Activated CD4-positive, alpha-beta T cell treated with anti-CD3 and anti-CD28 coated beads, Interleukin-2, amount 50 U/mL, for 48 hours (primary cell): ENCODE measurements at places on chromosomes 4 and X.

GRCh38 chr4:129823105-129823504, 727.2 kb downstream of the C4orf33 start:
- no peak for DNase-seq

GRCh38 chr4:16437836-16438235, 211.6 kb upstream of the TAPT1 start:
- DNase-seq, result no peak

DNA sequence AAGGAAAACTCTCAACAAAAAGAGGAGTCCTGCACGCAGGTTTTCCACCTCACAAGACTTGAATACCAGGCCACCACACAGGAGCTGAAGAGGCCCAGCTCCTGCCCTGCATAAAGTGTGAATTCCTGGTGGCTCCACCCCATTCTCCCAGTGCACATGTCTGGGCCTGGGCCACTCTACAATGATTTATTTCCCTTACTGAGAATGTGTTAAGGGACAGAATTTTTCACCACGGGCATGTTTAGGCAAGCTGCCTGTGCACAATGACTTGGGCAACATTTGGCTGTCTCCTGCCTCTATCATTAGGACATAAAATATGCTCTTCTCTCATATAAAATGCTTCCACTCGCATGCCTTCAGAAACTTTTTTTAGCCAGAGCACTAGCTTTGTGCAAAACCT, 197.1 kb downstream of the SLC7A11 start:
- no peak for DNase-seq

DNA sequence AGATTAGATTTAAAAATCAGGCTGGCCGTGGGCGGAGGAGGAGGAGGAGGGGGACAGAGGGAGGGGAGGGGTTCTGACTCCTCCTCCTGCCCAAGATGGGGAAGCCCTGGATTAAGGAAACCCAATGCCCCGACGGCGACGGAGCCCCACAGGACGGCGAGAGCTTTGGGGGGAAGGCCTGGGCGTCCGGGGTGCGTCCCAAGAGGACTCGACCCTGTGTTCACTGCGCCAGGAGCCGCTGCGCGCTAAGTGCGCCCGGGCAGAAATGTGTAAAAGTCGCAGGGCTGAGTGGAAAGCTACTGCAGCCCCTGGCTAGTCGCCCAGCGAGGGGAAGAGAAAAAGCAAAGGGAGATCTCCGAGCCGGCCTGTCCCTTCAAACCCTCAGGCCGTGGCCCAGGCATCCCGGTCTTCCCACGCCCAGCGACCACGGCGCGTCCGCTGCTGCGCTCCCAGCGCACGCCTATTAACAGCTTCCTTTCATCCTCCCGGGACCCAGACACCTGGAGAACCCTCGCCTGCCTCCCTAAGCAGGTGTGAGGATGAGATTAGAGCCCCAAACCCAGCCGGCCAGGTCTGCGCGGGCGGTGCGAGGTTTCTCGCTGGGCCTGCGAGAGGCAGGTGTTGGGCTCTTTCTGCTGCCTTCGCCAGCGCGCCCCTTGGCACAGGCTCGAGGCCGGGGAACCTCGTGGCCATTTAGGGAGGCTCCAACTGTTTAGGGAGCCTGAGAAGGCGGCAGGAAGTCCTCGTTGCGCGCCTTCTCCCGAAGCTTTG, 1.4 kb upstream of the RPS6KA3 start:
- DNase-seq, result peak; percentile 18

- DNase-seq, result no peak
Observed at GRCh38 chr4:168549143-168549542, 52.3 kb downstream of the PALLD start.

DNA sequence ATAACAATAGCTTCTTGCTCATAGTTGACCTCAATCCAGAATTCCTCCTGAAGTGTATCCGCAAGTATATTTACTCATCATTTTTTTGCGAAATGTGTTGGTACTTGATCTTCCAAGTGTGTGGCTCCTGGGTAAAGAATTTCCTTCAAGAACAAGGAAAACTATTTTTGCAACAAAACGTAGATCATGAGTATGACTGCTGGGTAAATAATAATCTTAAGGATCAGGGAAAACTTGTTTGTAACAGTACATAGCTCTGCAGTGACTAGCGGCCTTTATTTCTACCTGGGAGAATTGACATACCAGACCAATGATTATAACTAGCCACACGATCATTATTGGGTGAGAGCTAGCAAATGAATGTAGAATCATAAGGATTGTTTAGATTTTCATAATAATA, 1311.7 kb downstream of the ARAP2 start:
- DNase-seq, result no peak

DNA sequence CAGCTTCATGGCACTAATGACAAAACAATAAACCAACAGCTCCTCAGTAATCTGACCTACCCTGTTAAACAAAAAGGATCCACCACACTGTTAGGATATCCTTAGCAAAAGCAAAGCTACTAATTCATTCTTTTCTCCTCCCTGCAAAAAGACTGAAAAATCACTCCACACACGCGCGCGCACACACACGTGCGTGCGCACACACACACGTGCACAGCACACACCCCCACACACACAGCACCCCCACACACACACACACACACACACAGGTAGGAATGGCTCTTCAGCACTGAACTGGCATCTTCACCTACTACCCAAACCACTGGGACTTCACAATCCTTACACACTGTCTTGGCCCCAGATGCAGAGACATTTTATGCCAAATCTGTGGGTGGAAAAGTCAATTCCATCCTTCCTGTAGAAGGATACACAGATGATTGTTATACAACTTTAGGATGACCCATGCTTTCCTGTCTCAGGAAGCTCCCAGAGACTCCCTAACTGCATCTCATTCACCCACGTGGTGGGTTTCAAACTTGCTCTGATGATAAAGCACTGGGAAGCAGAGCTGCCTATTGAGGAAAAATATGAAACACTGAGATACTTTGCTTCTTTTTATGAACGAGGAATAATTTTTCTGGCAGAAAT, 102.5 kb downstream of the TSPAN5 start:
- no peak for DNase-seq

- no peak for DNase-seq
Observed at GRCh38 chrX:134601240-134601765, 57.0 kb downstream of the PLAC1 start.

- no peak for DNase-seq
Observed at GRCh38 chr4:114827651-114828050, 229.0 kb downstream of the UGT8 start.

GRCh38 chr4:113444386-113444785, 317.2 kb downstream of the CAMK2D start:
- DNase-seq, result no peak

- no peak for DNase-seq
Observed at GRCh38 chrX:18946157-18946556, 37.8 kb downstream of the PHKA2 start.

- no peak for DNase-seq
Observed at GRCh38 chr4:121953860-121954259, 2.0 kb upstream of the TRPC3 start.

DNA sequence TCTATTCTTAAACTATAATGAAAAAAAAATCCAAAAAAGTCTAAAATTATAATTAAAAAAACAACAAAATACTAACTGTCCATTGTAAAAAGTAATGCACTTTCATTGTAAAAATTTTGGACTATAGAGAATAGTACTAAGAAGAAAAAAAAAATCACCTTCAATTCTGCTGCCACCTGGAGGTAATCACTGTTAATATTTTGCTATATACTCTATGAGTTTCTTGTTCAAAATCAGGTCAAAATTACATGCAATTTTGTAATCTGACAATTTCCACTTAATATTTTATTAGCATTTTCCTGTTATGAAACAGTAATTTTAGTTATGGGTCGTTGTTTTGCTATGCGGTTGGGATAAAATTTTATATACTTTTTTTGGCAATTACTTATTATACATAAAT, 62.0 kb downstream of the HTT start:
- DNase-seq, result no peak

DNA sequence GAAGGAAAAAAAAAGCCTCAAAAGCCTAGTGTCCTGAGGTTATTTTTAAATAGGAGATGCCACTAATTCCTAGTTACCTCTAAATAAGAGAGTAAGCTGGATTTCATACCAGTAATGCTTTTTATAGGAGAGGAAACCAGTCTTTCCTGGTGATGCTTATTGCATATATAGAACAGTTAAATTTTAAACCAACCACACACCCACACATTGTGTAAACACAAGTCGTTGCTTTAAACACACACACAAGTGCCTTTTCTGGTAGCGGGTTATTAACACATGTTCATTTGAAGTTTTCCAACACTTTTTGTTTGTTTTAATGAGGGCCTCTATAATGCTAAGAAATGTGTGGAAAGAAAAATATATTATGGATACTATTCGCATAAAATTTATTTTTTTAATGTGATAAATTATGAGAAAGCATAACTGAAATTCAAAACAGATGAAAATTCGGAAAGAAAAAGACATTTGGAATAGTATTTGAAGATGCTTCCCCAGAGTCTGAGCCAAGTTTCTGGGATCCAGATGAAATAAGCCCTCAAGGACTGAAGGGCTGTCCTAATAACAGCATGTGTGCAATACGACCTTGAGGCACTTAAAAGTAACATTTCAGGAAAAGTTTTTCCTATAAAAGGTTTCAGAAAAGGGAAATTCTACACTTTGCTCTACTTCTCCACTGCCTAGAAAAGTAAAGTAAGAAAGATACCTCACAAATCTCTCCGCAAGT, 2.0 kb downstream of the ANTXR2 start:
- no peak for DNase-seq

DNA sequence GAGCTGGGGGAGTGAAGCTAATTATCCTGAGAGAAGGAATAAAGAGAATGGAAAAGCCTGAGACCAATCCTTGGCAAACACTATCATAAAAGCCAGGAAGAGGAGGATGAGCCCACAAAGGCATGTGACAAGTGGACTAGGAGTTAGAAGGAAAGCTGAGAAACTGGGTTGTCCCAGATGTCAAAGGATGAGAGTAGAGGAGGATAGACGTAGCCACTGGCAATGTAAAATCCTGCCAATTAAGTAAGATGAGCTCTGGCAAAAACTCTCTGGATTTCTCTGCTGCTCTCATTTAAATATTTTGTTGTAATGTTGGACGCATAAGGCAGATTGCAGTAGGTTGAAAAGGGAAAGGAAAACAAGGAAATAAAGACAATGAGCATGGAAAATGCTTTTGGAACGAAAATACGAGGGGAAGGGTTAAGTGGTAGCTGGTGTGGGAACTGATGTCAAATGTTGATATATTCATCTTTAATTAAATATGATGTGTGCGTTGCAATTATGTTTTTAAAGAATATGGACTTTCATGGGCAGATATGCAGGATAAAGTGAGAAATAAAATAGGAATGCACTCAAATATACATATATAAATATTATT, 14.2 kb upstream of the VEGFC start:
- no peak for DNase-seq

DNA sequence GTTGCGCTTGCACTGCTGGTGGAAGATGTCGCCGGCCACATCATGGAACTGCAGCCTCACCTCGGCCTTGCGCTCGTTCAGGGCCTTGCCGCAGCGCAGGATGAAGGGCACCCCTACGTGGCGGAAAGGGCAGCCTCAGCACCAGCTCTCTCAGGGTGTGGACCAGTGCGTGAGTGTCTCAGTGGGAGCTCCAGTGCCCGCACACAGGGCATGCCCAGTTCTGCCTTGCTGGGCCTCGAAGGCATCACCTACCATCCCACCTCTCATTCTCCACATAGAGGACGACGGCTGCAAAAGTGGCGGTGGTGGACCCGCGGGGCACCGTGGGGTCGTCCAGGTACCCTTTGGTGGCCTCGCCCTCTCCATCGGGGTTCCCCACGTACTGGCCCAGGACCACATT, 14.0 kb downstream of the G6PD start:
- no peak for DNase-seq

DNA sequence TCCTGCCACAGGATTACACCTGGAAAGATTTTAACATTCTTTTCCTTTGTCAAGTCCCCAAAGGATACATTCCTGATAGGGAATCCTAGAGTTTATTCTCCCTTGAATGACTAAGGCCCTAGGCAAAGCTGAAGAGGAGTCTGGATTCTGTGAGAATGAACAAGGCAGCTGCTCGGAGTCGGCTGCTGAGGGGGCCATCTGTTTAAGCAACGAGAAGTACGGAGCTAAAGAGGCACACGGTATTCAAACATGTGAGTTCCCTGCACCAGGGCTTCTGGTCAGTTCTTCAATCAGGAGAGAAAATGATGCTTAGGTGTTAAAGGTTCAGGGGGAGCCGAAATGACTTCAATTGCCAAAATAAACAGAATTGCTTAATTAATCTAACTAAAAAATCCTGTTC, 97.6 kb downstream of the MGST2 start:
- DNase-seq, result no peak

DNA sequence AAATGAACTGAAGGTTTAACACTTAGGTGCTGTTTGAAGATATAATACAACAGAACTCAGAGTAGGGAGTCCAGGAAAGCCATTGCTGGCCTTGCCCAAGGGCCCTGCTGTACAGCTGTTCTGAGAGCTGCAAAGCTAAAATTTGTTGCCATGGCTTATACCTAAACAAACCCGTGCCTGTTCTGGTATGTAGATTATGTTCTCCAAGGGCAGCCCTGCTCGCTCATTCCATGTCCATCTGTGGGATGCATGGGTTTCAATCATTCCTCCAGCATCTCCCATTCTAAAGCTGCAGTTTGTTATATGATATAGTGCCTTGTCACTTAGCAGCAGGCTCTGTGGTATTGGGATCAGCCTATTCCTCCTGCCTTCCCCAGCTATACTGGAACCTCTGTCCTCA, 80.8 kb upstream of the BMPR1B start:
- no peak for DNase-seq

- DNase-seq, result no peak
Observed at GRCh38 chr4:124694306-124694705, 18.2 kb downstream of the ANKRD50 start.

DNA sequence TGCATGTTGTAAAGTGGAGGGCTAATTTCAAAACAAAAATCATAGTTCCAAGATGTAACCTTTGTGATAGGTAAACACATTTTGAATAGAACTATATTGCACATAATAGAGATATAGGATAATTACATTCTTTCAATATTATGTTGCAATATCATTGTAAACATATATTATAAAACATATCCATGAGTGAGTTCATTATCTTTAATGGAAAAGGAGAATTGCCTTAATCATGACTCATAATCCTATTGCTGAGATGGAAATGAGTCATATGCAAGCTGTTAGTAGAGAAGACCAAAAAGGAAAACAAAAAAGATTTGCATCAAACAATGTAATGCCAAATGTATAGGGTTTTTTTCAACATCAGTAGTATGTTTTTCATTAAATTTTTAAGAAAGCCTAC, 73.7 kb upstream of the WDR44 start:
- no peak for DNase-seq

DNA sequence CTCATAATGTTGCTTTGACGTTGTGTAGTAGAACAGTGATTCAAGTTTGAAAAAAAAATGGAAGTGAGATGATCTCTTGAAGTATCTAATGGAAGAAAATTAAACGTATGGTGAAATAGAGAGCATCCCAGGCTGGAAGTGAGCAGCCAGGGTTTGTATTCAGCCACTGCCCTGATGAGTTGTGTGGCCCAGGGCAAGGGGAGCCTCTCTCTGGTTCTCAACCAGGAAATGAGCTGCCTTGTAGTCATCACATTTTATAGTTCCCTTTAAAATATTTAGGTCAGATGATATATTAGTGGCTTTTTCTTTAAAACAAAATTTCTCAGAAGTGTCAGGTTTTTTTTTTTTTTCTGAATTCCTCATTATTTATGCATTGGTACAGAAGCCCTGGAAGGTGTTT, 150.3 kb downstream of the GPAT3 start:
- DNase-seq, result no peak

- no peak for DNase-seq
Observed at GRCh38 chr4:5079581-5079980, 28.3 kb downstream of the STK32B start.
